Neural cell (in vitro differentiated cells): ENCODE measurements at places on chromosomes 7 and 10. TPM values are rescaled to one million over a fixed set of nuclear protein-coding genes. Genes with fewer than 3 reads are reported as not detected.

Gene HMX3
- not detected in 2 replicates for polyA plus RNA-seq

Gene TMEM176B
- polyA plus RNA-seq, result 1.9 and 3.0 TPM in 2 replicates

Gene TMEM270
- not detected in 2 replicates for polyA plus RNA-seq

Gene LRRD1
- polyA plus RNA-seq, result 2.6 and 2.7 TPM in 2 replicates

Gene CYP2C9
- polyA plus RNA-seq, result not detected in 2 replicates

Gene ASB15
- not detected in 2 replicates for polyA plus RNA-seq

Gene CLRN3
- not detected in 2 replicates for polyA plus RNA-seq

Gene MCM10
- 0.63 and 0.70 TPM in 2 replicates for polyA plus RNA-seq

Gene DYNC1I1
- polyA plus RNA-seq, result 28.9 and 29.6 TPM in 2 replicates

Gene TMEM140
- polyA plus RNA-seq, result 0.15 TPM in 1 of 2 replicates, not detected in the other

Gene PON3
- not detected in 2 replicates for polyA plus RNA-seq

Gene NOLC1
- 33.4 and 36.0 TPM in 2 replicates for polyA plus RNA-seq

Gene CHST15
- polyA plus RNA-seq, result 0.78 and 0.79 TPM in 2 replicates

Gene HIP1
- polyA plus RNA-seq, result 12.9 and 13.3 TPM in 2 replicates

Gene OR2A7
- polyA plus RNA-seq, result not detected in 2 replicates

Gene IFIT1B
- not detected in 2 replicates for polyA plus RNA-seq

Gene SPDYE9
- polyA plus RNA-seq, result 0.48 and 0.87 TPM in 2 replicates

Gene TRPV5
- 0.52 TPM in 1 of 2 replicates, not detected in the other for polyA plus RNA-seq

Gene ZNF727
- polyA plus RNA-seq, result not detected in 2 replicates

Gene FEZF1
- polyA plus RNA-seq, result 0.78 and 1.1 TPM in 2 replicates
